Type B pancreatic cell (in vitro differentiated cells): ENCODE measurements at places on chromosomes 4 and X. TPM values are rescaled to one million over a fixed set of nuclear protein-coding genes. Genes with fewer than 3 reads are reported as not detected.

SPANXB1 gene
- not detected in 2 replicates for total RNA-seq

FGA gene
- 13.4 and 41.0 TPM in 2 replicates for total RNA-seq

DNA sequence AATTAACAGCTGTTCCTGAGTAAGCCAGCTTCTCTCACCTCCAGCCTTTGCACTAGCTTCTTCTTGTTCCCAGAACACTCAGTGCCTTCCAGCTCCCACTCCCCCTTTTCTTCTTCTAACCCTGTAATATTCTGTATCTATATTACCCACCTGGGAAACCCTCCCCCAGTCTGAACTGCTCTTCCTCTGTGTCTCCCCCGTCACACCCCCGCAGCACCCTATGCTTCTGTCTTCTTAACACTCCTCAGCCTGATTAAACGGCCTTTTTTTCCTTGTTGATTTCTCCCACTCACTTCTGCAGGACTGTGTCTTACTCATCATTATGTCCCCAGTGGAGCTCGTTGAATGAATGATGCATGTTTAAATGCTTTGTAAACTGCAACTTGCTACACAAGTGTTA is 9.0 kb upstream of the LONRF3 start:
- H3K4me1 ChIP-seq = no peaks in the 10 kb centered on the region
- no peak overlapping the region for H3K4me3 ChIP-seq
- H3K27ac ChIP-seq = no peak overlapping the region
- H3K36me3 ChIP-seq = no peaks in the 10 kb centered on the region
- no peak for DNase-seq
- H3K27me3 ChIP-seq = peaks cover 22% of the 10 kb centered on the region

CSAG3 gene
- 0.40 TPM in 1 of 2 replicates, not detected in the other for total RNA-seq

DNA sequence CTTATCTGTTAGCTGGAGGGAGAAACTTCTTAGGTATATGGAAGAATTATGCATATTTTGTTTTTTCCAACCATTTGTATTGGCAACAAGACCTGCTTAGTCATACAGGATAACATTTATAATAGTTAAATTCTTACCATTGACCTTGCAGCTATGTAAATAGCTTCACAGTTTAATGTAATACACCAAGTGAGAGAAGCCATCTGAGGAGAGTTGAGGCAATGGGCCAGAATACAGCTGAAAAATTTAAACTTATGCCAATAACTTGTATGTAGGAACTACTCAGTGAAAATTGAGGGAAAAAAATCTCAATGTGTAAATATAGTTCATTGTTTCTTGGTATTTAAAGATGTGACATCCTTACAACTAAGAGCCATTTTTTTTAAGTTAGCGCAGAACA is 273.5 kb downstream of the DACH2 start:
- no peaks in the 10 kb centered on the region for H3K4me1 ChIP-seq
- no peak for DNase-seq
- H3K4me3 ChIP-seq = no peak overlapping the region
- H3K27ac ChIP-seq = no peak overlapping the region
- H3K27me3 ChIP-seq = no peaks in the 10 kb centered on the region

DMD gene
- total RNA-seq = 17.7 and 57.1 TPM in 2 replicates

DNA sequence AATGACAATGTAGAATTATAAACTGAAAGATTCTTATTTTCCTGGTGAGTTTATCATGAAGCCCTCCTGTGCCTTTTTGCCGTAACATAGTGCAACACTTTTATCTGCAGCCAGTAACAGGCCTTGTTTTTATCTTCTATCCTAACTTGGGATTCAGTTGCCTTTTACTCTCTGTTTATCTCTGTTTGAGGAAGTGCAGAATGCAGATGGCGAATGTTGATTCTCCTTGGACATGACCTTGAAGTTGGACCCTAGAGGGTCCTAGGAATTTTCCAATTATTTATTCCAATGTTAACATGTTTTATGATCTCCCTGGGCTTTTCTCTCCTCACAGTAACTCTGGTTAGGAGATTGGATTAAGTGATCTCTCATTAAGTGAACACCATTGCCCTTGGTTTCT is 165.0 kb downstream of the FMR1NB start:
- no peaks in the 10 kb centered on the region for H3K27me3 ChIP-seq
- no peaks in the 10 kb centered on the region for H3K36me3 ChIP-seq
- DNase-seq = no peak
- no peak overlapping the region for H3K27ac ChIP-seq

DNA sequence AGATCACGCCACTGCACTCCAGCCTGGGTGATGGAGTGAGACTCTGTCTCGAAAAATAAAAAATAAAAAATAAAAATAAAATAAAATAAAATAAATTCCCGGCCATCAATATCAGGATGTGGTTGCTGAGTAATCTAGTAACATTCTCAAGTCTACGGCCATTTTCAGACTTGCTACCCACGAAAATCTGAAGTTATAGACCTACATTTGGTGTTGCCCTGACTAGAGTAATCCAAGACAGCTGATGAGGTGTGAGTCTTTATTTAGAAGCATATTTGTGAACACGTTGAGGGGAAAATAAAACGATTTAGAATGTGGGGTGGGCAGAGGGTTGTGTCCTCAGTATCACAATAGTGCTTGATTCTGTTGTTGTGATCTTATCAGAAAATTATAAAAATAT is 130.2 kb upstream of the MID1 start:
- no peak overlapping the region for H3K4me3 ChIP-seq
- H3K27me3 ChIP-seq = no peaks in the 10 kb centered on the region
- H3K27ac ChIP-seq = no peak overlapping the region
- H3K4me1 ChIP-seq = peaks cover 12% of the 10 kb centered on the region

DNA sequence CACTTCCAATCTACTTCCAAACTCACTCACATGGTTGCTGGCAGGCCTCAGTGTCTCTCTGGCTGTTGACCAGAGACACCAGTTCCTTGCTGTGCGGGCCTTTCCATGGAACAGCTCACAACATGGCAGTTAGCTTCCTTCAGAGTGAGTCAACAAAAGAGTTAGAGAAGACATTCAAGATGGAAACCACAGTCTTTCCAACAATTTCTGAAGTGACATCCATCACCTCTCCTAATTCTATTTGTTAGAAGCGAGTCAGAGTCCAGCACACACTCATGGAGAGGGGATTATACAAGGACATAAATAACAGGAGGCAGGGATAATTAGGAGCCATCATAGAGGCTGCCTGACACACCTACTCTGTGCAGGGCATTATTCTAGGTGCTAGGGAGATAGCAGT is 62.5 kb upstream of the TMEM164 start:
- no peak for DNase-seq
- H3K36me3 ChIP-seq = no peaks in the 10 kb centered on the region
- peaks cover 6% of the 10 kb centered on the region for H3K27me3 ChIP-seq

DNA sequence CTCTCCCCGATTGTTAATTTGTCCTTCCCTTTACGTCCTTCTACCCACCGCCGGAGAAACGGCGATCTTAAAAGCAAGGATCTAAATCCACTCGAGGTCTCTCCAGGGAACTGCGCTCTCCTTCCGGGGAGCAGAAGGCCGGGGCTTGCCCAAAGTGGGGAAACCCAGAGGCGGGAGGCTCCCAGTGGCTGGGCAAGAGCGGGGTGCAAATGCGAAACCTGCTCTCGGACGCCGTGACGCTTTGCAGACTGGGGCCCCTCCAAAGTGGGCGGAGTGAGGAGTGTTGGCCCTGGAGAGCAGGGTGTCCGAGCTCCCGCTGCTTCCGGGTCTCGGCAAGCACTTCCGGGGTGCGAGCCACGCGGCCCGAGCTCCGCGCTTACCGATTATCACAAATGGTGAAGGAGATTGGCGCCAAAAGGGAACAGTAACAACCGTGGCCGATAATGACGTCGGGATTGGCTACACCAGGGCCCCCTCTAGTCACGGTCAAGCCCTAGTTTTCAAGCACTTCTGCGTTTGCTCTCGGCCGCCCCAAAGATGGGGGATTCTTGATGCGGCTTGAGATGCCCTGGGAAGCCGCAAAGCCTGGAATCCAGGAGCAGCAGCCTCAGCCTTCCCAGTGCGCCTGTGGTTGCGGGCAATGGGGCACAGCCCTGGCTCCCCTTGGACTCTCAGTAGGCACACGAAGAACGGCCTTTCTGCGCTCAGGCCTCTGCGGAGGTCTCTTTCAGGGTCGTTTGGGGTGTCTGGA is 29.0 kb downstream of the HAND2 start:
- no peak overlapping the region for H3K27ac ChIP-seq
- H3K4me3 ChIP-seq = no peak overlapping the region
- H3K4me1 ChIP-seq = peaks cover 4% of the 10 kb centered on the region
- H3K36me3 ChIP-seq = peaks cover 4% of the 10 kb centered on the region
- DNase-seq = peak; percentile 63
- peaks cover 64% of the 10 kb centered on the region for H3K27me3 ChIP-seq
